ENCODE measurements at places on chromosomes 4 and X.

DNA sequence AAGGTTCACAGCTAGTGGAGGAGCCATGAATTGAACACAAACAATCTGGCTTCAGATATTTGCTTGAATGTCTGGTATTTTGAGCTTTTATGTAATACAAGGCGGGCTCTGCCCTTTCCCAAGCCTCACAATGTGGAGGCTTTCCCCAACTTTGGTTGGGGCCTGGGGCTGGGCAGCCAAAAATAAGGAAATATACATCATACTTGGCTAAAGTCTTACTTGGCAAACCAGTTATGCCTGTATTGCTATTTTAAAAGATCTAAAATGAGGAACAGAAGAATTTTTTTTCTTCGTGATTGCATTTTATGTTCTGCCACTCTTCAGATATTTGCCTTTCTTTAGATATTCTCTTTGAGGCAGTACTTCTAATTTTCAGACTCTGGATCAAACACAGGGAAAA, 26.1 kb downstream of the ARFIP1 start:
- no peak for DNase-seq

DNA sequence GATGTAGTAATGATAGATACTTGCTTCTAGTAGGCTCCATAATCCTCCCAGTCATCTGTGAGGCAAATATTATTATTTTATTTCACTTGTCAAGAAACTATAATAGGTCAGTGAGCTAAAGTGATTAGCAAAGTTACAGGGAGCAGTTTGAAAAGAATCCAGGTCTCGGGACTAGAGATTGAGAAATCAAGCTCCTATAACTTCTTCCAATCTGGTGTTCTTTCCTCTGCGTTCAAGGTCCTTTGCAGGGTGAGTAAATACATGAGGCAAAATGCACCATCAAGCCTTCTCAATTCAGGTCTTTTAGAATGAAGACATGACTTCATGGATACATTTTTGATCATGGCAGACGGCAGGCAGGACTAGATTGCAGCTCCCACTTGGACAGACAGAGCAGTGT, 150.4 kb downstream of the FRAS1 start:
- DNase-seq = no peak

DNA sequence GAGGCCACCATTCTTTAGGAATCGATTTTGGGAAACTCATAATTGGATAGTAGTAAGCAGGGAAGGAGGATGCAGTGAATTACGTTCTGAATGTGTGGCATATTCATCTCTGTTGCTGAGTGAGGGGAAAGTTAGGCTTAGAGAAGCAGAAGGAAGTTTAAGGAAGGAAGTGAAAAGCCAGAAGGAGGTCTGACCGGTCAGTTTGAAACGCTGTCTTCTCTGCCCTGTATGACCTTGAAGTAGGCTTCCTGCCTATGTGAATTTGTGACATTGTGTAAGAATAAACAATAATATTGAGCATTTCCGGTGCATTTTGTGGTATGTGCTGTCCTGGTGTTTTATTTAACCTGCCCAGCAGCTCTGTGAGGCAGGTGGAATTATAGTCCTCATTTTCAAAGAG, 67.3 kb downstream of the PDLIM5 start:
- no peak for DNase-seq

DNA sequence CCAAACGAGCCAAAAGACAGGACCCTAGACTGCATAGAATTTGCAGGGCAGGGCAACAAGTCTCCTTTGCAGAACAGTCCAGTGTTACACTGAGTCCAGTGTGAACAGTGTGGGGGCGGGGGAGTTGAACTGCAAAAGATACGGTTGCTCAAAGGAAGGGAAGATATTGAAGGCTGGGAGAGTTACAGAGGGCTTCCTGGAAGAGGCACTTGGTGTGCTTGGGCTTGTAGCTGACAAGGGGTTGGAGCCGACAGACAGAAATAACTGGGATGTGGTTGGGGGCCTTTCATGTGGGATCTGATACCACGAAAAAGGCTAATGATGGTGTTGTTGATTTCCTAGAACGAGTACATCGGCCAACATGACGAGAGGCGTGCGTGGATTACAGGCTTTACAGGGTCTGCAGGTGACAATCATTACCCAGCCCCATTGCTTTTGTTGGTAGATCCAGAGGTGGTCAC, 6.1 kb downstream of the XPNPEP2 start:
- no peak for DNase-seq

- DNase-seq = no peak
Measured at GRCh38 chr4:83075311-83076095, 39.0 kb downstream of the PLAC8 start.

- DNase-seq = no peak
Measured at GRCh38 chr4:20311856-20312255, 60.2 kb downstream of the SLIT2 start.

GRCh38 chr4:13615161-13615560, 12.4 kb downstream of the BOD1L1 start:
- no peak for DNase-seq

DNA sequence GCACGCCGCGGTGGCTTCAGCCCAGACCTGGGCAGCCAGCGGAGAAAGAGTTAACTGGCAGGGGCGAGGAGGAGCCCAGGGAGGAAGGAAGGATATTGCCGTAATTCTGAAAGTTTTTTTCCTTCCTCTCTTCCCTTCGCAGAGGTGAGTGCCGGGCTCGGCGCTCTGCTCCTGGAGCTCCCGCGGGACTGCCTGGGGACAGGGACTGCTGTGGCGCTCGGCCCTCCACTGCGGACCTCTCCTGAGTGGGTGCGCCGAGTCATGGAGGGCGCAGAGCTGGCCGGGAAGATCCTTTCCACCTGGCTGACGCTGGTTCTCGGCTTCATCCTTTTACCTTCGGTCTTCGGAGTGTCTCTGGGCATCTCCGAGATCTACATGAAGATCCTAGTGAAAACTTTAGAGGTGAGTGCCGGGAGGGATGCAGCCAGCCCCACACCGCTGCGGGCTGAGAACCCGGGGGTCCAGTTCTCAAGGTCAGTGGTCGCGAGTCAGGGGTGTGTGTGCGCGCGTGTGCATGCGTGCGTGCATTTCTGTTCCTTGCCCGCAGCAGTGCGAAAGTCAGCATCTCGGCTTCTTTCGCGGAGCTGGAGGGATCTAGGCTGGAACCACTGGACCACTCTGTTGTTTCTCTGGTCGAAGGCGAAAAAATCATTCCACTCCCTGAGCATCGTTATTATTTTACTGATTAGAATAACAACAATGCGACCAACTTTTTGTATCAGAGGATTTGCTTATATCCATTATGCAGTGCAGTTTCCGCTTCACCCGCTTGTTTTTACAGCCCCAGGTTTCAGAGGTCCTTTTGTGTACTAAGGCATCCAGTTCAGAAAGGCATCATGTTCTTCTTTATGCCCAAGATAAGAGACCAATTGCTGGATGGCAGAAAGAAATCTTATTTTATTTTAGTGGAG, 709 bp downstream of the GPAT3 start:
- peak; percentile 9 for DNase-seq

GRCh38 chr4:111681751-111682150, 463.5 kb upstream of the FAM241A start:
- DNase-seq = no peak

GRCh38 chrX:103681443-103681842, 5.1 kb downstream of the MORF4L2 start:
- no peak for DNase-seq

- no peak for DNase-seq
Measured at GRCh38 chrX:46561824-46562657, 11.5 kb upstream of the CHST7 start.

DNA sequence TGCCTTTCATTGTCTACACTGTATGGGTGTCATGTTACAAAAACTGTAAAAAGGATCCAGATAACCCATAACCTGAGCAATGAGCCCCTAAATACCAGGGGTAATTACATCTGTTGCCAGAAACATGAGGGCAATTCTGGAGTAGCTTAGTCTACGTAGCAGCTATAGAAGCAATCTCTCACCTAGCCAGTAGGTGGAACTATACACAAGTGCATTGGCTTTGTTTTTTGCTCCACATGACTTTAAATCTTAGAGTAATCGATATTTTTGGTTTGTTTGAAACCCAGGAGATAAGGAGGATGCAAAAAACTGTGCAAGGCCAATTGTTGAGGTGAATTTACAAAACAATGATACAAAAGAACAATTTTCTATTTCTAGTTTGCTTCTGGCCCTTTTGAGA, 57.5 kb downstream of the GPR82 start:
- DNase-seq = no peak

DNA sequence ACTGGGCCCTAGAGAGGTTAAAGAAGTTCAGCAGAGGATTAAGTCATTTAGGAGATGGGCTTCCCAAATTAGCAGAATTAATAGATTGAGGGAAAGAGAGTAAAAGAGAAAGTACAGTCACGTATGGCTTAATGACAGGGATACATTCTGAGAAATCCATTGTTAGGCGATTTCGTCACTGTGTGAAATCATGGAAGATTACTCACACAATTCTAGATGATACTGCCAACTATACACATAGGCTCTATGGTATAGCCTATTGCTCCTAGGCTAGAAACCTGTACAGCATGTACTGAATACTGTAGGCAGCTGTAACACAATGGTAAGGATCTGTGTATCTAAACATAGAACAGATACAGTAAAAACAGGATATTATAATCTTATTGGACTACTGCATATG, 180.6 kb downstream of the RNF150 start:
- no peak for DNase-seq

DNA sequence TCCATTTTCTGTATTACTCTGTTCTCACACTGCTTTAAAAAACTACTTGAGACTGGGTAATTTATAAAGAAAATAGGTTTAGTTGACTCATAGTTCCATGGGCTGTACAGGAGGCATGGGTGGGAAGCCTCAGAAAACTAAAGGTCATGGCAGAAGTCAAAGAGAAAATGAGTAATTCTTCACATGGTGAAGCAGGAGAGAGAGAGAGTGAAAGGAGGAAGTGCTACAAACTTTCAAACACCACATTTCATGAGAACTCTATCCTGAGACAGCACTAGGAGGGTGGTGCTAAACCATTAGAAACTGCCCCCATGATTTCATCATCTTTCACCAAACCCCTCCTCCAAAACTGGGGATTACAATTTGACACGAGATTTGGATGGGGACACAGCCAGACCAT, 108.0 kb upstream of the PBDC1 start:
- no peak for DNase-seq

DNA sequence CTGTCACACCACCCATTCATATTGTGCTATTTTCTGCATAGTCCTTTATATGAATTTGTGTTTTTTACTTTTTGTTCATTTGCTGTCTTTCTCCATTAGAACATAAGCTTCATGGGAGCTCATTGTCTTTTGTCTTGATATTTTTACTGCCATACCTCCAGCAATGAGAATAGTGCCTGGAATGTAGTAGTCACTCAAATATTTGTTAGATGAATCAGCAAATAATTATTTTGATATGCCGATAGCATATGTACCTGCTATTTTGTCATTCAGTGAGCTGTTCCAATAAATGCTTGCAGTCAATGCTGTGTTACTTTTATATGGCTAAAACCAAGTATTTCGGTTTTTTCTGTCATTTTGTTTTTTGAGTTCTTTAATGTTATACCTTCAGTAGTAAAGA, 43.5 kb upstream of the SLC25A31 start:
- no peak for DNase-seq

All from stimulated activated CD4-positive, alpha-beta T cell treated with anti-CD3 and anti-CD28 coated beads, Interleukin-4, amount 100 ng/mL, for 4 hours (primary cell).